Bladder microvascular endothelial cell (primary cell): ENCODE measurements at places on chromosomes 6 and 20. TPM values are rescaled to one million over a fixed set of nuclear protein-coding genes. Genes with fewer than 3 reads are reported as not detected.

SLC17A1 gene
- total RNA-seq, result not detected in 2 replicates

BICRAL gene
- 2.4 and 6.3 TPM in 2 replicates for total RNA-seq

FUCA2 gene
- 29.5 and 31.1 TPM in 2 replicates for total RNA-seq

ZNF334 gene
- 0.69 and 0.97 TPM in 2 replicates for total RNA-seq

OPN5 gene
- not detected in 2 replicates for total RNA-seq

CPXM1 gene
- under 0.01 and 0.38 TPM in 2 replicates for total RNA-seq

SYCP2L gene
- 0.13 and 0.16 TPM in 2 replicates for total RNA-seq

CTCFL gene
- not detected in 2 replicates for total RNA-seq

CDH26 gene
- total RNA-seq, result under 0.01 and 0.31 TPM in 2 replicates

FAM162B gene
- total RNA-seq, result 0.16 and 3.5 TPM in 2 replicates
